ENCODE measurements at places on chromosomes 7 and 10. TPM values are rescaled to one million over a fixed set of nuclear protein-coding genes. Genes with fewer than 3 reads are reported as not detected.

Gene FAM13C
- total RNA-seq = 0.54 TPM

Gene CAMK2B
- 2.5 TPM for total RNA-seq

Gene MLXIPL
- total RNA-seq = not detected

Gene HOXA6
- 3.2 TPM for total RNA-seq

Gene SEMA3A
- total RNA-seq = 36.5 TPM

Gene NEURL1
- total RNA-seq = 0.63 TPM

Gene ZDHHC4
- total RNA-seq = 55.4 TPM

Gene MSMB
- total RNA-seq = not detected

Gene NPSR1
- not detected for total RNA-seq

Gene GPR15LG
- not detected for total RNA-seq

Gene SMARCD3
- total RNA-seq = 32.2 TPM

Gene RELN
- total RNA-seq = 0.97 TPM

Gene STAMBPL1
- total RNA-seq = 22.4 TPM

Gene FGL2
- 3.8 TPM for total RNA-seq

Gene GSTK1
- total RNA-seq = 119 TPM

Gene EEPD1
- 5.2 TPM for total RNA-seq

Gene ITGA8
- total RNA-seq = not detected

Gene CCDC172
- total RNA-seq = not detected

Gene TRIM56
- total RNA-seq = 11.0 TPM

Gene CALML3
- total RNA-seq = not detected

Gene SEPTIN7
- 405 TPM for total RNA-seq

Gene AKR1C2
- total RNA-seq = 13.7 TPM

Gene LDB3
- total RNA-seq = under 0.01 TPM
